A673 (cell line): ENCODE measurements at places on chromosomes 12 and 14.

- no peak for DNase-seq
- H3K4me1 ChIP-seq: no peaks in the 10 kb centered on the region
- H3K27ac ChIP-seq: no peak overlapping the region
- H3K36me3 ChIP-seq: no peaks in the 10 kb centered on the region
- no peaks in the 10 kb centered on the region for H3K27me3 ChIP-seq
Observed at GRCh38 chr12:131088701-131089530, 135.2 kb downstream of the ADGRD1 start.

GRCh38 chr12:18658829-18659228 is 79.0 kb downstream of the PLCZ1 start:
- DNase-seq: no peak
- H3K27ac ChIP-seq: no peak overlapping the region
- H3K4me1 ChIP-seq: no peaks in the 10 kb centered on the region
- H3K36me3 ChIP-seq: no peaks in the 10 kb centered on the region
- no peaks in the 10 kb centered on the region for H3K27me3 ChIP-seq

DNA sequence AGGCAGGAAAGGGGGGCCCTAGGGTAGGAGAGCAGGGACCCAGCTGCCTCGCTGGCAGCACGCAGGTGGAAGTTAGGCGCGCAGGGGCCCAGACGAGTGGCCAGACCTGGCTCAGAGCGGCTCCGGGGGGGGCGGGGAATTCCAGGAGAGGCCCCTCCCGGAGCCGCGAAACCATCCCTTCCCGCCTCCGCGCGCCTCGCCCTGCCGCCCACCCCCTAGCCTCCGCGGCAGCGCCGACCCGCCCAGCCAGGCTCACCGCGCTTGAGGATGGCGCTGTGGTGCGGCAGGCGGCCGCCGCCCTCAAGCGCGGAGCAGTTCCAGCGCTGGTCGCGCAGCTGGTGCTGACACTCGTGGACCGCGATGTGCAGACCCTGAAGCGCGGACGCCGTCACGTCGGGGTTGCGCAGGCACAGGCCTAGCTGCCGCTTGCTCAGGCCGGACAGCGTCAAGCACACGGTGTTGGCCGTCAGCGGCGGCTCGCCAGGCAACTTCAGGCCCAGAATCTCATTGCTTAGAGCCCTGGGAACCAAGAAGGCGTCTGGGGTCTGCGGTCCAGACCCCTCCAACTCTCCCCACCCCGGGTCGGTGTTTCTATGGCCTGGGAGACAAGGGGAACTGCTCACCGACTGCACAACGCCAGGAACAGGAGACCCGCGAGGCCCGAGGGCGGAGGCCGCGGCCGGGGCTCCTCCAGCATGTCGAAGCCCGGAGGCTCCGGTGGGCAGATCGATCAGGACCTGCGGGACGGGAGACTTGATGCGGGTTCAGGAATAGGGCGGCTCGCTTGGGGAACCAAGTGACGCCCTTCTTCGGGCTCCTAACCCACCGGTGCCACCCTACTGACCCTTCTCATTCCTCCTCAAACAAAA is 1.5 kb downstream of the WNT10B start:
- DNase-seq: no peak
- H3K4me1 ChIP-seq: peaks cover 16% of the 10 kb centered on the region
- H3K27me3 ChIP-seq: peaks cover 45% of the 10 kb centered on the region
- H3K4me3 ChIP-seq: no peak overlapping the region
- no peaks in the 10 kb centered on the region for H3K36me3 ChIP-seq

- no peak overlapping the region for H3K27ac ChIP-seq
- no peaks in the 10 kb centered on the region for H3K36me3 ChIP-seq
- H3K4me3 ChIP-seq: no peak overlapping the region
Observed at GRCh38 chr12:94536040-94536965, 76.6 kb upstream of the CEP83 start.

- H3K27ac ChIP-seq: peak overlapping the region; percentile 36
- no peak overlapping the region for H3K4me3 ChIP-seq
- no peaks in the 10 kb centered on the region for H3K36me3 ChIP-seq
- H3K27me3 ChIP-seq: no peaks in the 10 kb centered on the region
- peaks cover 41% of the 10 kb centered on the region for H3K4me1 ChIP-seq
- peak; percentile 55 for DNase-seq
Observed at GRCh38 chr12:14896521-14897169, 11.0 kb upstream of the MGP start.

GRCh38 chr12:97425802-97426491 is 36.7 kb upstream of the RMST start:
- H3K4me3 ChIP-seq: no peak overlapping the region
- H3K27me3 ChIP-seq: peaks cover 47% of the 10 kb centered on the region
- H3K27ac ChIP-seq: no peak overlapping the region
- no peak for DNase-seq
- no peaks in the 10 kb centered on the region for H3K36me3 ChIP-seq

DNA sequence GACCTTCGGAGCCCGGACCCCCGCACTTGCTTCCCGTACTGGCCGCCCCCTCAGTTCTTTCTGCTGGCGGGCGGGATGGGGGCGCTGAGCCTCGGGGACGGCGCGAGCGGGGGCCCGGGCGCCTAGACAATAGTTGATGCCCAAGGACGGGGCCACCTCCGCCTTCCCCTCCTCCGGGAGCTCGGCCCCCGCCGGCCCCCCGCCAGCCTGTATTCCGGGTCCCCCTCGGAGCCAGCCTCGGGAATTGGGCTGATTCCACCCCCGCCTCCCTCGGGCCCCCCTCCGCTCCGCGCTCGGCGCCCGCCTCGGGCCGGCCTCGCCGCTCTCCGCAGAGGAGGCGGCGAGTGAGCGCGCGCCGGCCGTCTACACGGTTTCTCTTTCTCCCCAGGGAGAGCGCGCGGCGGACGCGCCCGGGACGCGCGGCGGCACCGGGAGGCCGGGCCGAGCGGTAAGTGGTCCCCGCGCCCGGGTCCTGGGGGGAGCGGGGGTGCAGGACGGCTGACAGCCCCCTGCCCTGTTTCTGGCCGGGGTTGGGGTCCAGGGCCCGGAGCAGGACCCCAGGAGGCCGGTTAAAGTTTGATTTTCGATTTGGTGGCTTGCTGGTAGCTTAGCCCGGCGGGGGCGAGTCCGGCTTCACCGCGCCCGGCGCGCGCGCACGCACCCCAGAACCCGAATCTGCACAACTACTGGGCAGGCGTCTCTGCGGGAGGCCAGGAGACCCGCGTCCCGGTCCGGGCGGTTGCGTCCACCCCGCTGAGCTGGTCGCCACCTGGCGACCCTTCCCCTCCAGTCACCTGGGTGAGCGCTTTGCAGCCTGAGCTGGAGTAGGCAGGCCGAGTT is 413.7 kb downstream of the PCNX1 start:
- H3K27me3 ChIP-seq: no peaks in the 10 kb centered on the region
- H3K36me3 ChIP-seq: no peaks in the 10 kb centered on the region
- H3K27ac ChIP-seq: peak overlapping the region; percentile 86
- H3K4me3 ChIP-seq: peak overlapping the region; percentile 72

- H3K27ac ChIP-seq: no peak overlapping the region
- H3K36me3 ChIP-seq: no peaks in the 10 kb centered on the region
- DNase-seq: no peak
- H3K27me3 ChIP-seq: no peaks in the 10 kb centered on the region
- no peak overlapping the region for H3K4me3 ChIP-seq
- no peaks in the 10 kb centered on the region for H3K4me1 ChIP-seq
Observed at GRCh38 chr14:55975281-55975910, 142.8 kb upstream of the PELI2 start.
